ENCODE measurements at places on chromosomes 12 and 14. TPM values are rescaled to one million over a fixed set of nuclear protein-coding genes. Genes with fewer than 3 reads are reported as not detected.

DNA sequence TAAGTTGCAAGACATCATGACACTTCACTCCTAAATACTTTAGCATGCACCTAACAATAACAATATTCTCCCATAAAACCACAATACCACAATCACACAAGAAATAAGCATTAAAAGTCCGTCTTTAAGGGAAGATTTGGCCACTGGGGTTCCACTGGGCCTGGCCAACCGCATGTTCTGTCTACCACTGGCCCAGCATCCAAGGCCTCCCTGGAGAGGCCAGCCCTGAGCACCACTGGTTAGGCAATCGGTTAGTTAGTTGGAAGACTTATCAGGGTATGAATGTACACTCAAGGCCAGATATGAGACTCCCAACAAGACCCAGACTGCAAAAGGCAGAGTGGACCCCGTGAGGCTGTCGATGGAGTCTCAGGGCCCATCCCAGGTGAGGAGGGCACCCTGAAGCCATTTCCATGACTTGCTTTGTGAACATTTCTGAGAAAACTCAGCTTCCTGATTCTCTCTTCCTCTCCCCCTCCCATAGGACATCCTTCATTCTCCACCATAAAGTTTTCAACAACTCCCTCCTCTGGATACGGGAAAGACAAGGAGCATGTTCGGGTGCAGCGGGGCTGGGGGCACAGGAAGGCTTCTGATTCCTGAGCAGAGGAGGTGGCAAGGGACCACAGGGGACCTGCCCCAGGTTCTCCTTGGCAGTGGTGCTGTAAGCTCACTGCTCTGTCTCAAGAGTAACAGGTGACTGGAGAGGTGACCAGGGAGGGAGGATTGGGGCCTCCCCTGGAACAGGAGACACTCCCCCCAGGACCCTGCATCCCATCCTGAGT is 5.9 kb downstream of the PXN start:
- DNase-seq, result no peak

- peak; percentile 92 for DNase-seq
These were observed 169.5 kb upstream of the RTL1 start for GRCh38 chr14:101072945-101073597.

BDKRB1 gene
- 16.6 TPM for total RNA-seq

PLBD1 gene
- total RNA-seq, result 10.1 TPM

ARHGDIB gene
- 60.2 TPM for total RNA-seq

GPR162 gene
- total RNA-seq, result 1.9 TPM

All from umbilical cord (tissue), 2 donors.